ENCODE measurements at places on chromosomes 6 and 20. TPM values are rescaled to one million over a fixed set of nuclear protein-coding genes. Genes with fewer than 3 reads are reported as not detected.

DNA sequence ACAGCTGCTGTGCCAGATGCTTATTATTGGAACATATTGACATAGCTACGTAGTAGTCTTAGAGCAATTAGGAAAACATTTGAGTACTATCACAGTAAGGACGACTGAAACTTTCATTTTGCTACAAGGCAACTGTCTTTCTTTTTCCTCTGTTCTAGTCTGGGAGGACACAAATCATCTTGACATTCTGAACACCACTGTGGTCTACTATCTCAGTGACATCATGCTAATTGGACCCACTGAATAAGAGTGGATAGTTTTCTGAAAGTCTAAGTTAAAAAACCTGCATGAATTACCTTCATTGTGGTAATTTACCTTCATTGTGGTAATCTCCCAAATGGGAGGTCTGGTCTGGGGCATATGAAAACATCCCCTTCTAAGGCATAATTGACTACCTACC, 163.3 kb upstream of the MOCS1 start:
- DNase-seq, result no peak

Gene HLA-DRB5
- polyA plus RNA-seq, result 0.21 TPM

Gene HNF4A
- not detected for polyA plus RNA-seq

GRCh38 chr6:148414092-148414489, 71.5 kb downstream of the SASH1 start:
- DNase-seq, result no peak

- DNase-seq, result no peak
Observed at GRCh38 chr6:170186006-170186935, 104.6 kb downstream of the DLL1 start.

Gene PDYN
- polyA plus RNA-seq, result not detected

- no peak for DNase-seq
Observed at GRCh38 chr6:16585805-16586204, 175.5 kb downstream of the ATXN1 start.

DNA sequence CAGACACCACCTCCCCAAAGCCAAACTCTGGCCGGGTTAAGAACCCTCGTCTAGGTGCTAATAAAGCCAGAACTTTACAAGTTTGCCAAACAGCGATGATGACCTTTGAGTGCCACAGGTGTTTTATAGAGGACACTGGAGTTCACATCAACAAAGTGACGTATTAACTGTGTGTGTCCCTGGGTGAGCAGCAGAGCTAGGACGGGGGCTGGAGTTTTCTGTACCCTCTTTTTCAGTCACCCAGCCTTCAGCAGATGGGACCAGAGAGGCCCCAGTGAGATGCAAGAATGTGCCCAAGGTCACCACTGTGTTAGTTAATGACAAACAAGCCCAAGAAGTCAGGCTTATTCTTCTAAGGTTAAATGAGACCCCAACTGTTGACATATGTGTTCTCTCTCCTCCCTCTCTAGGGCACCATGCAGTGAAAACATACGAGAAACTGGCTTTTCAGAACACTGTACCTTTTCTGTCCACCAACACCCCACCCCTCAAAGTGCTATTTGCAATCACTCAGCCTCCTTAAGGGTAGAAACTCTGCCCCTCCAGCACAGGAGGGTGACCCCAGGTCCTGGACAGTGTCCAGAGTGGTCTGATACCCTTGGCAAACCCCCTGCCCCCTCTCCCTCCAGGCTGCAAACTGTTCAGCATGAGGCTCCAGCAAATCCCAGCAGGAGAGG, 5.2 kb downstream of the SDC4 start:
- no peak for DNase-seq

DNA sequence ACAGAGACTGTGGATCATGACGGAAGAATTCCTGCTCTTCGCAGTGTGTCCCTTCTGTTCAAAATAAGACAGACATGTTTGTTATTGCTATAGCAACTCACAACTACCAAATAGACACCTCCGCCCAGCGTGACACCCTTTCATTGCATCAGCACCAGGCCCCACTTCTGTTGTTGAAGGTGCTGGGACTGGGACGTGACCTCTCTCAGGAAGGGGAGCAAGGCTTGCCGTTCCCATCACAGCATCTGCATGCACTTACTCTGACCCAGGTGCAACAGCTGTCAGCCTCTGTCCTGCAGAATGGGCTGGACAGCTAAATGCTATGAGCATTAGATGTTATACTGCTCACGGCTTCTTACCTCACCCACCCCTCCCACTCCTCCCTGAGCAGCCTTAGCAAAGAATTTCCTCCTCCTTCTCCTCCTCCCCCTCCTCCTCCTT, 94.1 kb downstream of the DACT2 start:
- no peak for DNase-seq

DNA sequence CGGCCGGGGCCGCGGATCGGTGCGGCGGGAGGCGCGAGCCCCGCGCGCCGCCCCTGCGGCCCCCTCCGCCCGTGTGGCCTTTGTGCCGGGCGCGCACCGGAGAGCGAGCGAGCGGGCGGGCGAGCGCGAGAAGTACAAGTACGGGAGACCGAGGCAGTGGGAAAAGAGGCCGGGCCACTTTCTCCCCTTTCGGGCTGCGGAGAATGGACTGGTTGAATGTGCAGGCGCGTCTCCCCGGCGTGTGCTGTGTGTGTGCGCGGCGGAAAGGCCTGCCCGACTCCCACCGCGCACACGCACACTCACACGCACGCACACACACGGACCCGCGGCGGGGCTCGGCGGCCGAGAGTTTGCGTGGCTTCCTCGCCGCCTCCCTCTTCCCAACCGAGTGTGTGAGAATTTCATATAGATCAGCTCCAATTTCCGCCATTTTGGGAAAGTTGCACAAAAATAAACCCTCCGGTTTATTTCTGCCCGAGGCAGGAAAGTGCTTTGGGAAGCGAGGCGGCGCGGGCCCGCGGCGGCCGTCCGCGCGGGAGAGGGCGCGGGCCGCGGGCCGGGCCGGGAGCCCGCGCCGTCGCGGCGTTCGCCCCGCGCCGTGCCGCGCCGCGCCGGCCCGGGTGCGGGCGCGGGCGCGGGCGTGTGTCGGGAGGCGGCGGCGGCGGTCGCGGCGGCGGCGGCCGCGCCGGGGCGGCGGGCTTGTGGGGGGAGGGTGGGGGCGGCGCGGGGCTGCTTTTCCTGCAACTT, 1.1 kb downstream of the L3MBTL3 start:
- DNase-seq, result peak; percentile 64

- DNase-seq, result peak; percentile 45
Observed at GRCh38 chr6:84774157-84774984, 10.0 kb upstream of the TBX18 start.

- no peak for DNase-seq
Observed at GRCh38 chr6:582370-582769, 74.5 kb downstream of the HUS1B start.

GRCh38 chr6:6704103-6705060, 115.9 kb downstream of the LY86 start:
- no peak for DNase-seq

Gene NNAT
- 0.99 TPM for polyA plus RNA-seq

DNA sequence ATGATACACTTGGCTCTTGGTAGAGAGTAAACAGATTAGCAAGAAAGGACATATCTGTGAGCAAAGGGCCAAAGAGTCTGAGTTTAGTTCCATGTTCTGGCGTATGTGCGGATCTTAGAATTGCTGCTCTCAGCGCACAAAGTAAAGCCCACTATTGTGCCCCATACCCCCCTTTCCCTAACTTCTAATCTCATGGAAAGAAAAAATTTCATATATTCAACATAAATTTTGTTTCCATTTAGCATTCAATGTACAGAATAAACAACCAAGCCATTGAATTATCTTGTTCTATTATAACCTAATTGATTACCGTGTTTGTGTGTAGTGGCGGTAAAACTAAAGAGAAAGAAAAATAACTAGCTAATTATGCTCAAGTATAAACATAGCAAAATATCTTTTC, 30.5 kb downstream of the FILIP1 start:
- no peak for DNase-seq

Gene NCOA6
- 7.2 TPM for polyA plus RNA-seq

DNA sequence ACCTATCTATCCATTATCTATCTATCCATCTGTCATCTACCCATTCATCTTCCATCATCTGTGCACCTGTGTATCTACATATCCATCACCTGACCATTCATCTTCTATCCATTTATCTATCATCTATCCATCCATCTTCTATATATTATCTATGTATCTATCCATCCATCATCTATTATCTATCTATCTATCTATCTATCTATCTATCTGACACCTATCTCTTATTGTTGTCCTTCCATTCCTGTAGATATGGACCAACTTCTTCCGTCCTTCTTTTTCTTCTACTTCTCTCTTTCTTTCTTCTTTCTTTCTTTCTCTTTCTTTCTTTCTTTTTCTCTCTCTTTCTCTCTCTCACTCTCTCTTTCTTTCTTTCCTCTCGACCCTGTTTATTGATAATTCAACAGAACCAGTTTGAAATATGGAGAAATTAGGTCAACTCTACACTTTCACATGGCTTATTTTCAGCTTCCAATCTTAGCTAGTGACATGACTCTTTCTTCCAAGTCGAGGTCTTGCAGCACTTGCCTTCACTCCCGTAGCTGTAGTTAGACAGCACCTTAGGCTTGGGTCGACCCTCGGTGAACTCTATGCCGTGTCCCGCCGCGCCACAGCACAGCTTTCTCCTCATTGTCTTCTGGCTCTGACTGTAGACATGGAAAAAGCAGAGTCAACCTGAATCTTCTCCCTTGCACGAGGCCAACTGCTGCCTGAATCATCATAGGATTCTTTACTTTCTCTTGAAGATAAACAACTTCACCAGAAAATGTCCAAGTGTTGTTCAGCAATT, 110.4 kb upstream of the EXOC2 start:
- no peak for DNase-seq

DNA sequence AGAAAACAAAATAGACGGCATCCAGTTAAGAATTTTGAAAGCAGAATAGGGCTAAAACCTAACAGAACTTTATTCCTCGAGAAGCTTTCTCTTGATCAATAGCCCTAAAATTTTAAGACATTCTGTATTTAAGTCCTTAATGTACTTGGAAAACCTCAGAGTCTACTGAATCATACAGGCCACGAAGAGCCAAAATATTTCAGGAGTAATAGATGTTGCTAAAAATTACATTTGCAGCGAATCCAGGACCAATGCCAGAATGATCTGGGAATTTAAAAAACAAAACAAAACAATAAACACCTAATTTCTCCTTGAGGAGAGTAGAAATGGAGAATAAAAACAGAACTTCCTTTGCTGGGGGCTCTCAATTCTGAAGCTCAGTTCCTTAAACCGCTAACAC, 23.3 kb downstream of the ATXN1 start:
- DNase-seq, result no peak

- DNase-seq, result no peak
Observed at GRCh38 chr6:40252531-40253258, 318.4 kb upstream of the MOCS1 start.

DNA sequence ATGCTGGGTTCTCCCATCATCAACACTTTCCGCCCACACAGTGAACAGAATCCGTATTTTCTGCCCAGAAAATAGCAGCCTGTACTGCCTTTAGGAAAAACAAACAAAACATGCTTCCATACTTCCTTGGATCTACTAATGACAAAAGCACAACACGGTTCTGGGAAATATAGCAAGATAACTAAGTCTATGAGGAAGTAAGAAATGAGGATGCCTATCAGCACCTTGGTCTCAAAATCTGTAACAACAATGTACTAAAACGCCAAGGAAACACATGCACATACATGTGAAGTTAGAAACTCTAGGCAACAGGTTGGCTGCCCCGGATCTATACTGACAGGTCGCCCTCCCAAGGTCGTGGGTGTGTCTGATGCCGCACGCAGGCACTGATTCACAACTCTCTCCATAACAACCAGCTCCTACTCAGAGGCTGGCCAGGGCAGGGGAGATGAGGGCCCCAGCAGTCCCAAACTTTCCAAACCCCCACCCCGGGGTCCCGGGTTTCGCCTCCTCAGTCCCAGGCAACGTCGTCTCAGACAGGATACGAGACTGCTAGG, 710 bp downstream of the BTBD9 start:
- DNase-seq, result peak; percentile 34

DNA sequence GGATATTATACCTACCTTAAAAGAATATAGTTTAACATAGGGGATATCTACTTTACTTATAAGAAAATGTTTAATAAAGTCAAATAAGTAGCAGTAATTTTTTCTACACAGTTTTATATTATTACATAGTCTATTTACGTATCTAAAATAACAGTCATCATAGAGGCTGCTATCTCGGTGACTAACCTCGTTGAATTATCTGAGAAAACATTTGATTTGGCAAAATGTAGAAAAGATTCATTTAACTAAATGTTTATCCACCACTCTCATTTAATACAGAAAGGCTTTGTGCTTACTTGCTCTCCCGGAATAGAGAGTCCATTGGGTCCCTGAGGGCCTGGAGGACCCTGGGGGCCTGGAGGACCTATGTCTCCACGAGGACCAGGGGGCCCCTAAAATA, 103.6 kb downstream of the COL12A1 start:
- no peak for DNase-seq

DNA sequence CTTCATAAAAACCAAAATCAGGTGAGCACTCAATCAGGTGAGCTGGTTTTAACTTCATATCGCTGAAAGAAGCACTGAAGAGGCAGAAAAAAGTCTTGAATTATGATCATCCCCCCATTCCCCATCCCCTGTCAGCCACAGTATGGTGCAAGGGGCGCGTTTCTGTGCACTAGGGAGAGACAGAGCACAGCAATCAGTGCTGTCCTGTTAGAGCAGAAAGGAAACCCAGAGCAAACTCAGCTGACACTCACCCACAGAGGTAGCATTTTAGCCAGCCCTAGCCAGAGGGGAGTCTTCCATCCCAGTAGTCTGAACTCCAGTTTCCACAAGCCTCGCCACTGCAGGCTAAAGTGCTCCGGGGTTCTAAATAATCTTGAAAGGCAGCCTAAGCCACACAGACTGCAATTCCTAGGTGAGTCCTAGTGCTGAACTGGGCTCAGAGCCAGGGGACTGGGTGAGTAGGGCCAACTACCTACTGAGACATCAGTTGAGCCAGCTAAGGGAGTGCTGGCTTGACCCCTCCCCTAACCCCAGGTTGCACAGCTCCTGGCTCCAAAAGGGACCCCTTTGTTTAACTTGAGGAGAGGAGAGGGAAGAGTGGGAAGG, 1352.6 kb upstream of the GJE1 start:
- peak; percentile 32 for DNase-seq
